Left lobe of liver (tissue), 2 donors: ENCODE measurements at places on chromosomes 4 and X. TPM values are rescaled to one million over a fixed set of nuclear protein-coding genes. Genes with fewer than 3 reads are reported as not detected.

The OPHN1 gene
- total RNA-seq = 1.6 TPM

The CT55 gene
- total RNA-seq = not detected

The FAM184B gene
- total RNA-seq = not detected

The OCIAD2 gene
- 58.0 TPM for total RNA-seq

The MYOZ2 gene
- not detected for total RNA-seq

The AFM gene
- 208 TPM for total RNA-seq

The PCDH7 gene
- total RNA-seq = 1.5 TPM

The SPANXA1 gene
- not detected for total RNA-seq

The TCEANC gene
- total RNA-seq = 6.8 TPM

The PCSK1N gene
- total RNA-seq = 0.23 TPM

The ERCC6L gene
- 0.08 TPM for total RNA-seq

The LYAR gene
- 3.0 TPM for total RNA-seq

The PDHA2 gene
- not detected for total RNA-seq

The SYTL5 gene
- 2.4 TPM for total RNA-seq

The STOX2 gene
- total RNA-seq = 3.8 TPM

The CSAG2 gene
- total RNA-seq = not detected

The TEX13D gene
- not detected for total RNA-seq

The C4orf36 gene
- not detected for total RNA-seq

The POU3F4 gene
- total RNA-seq = not detected

The HSPA4L gene
- total RNA-seq = 3.9 TPM

The TEX13C gene
- not detected for total RNA-seq

The ZXDA gene
- total RNA-seq = 1.4 TPM

The NAP1L3 gene
- total RNA-seq = 0.30 TPM

The FNIP2 gene
- total RNA-seq = 60.8 TPM
